ENCODE measurements at places on chromosomes 11 and 22.

DNA sequence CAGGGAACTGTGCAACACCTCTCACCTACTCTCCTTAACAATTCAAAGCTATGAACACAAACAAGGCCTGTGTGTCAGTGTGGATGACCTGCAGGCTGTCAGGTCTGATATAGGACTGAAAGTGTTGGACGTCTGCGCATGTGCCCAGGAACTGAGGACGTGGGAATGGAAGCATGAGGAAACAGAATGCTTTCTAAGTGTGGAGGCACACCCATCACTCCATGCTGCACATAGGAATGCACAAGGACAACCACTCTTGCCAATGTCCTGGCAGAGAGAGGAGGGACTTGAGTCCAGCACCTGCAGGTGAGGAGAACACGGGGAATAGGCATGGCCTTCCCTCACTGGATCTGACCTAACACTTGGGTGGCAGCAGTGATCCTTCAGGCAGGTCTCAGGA is 874.3 kb downstream of the OPCML start:
- no peak for DNase-seq

DNA sequence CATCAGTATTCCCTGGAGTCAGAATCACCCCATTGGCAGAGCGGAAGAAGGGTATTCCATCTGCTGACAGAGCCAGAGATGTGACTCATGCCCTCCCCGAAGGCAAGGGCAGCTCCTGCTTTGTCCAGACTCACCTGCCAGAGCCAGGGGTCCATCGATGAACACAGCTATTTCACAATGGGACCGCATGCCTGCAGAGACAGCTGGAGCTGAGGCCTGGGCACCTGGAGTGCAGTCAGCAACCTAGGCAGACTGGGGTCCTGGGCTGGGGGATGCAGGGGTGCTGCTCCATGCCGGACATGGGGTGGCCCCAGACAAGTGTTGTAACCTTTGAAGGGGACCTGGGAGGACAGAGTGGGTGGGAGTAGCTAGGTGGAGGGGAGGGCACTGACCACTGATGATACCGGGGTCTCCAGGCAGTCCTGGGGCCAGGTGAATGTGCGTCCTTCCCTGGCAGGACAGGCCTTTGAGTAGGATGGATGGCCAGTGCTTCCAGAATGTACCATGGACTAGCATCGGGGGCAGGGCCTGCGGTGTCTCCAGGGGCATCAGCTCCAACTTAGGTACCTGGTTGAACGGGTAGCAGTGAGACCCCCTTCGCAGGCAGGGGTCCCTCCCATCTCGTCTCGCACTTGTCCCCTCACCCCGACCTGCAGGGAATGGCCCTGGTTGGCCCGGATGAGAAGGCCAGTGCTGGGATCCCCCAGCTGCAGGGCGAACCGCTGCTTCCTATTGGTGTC is 1.7 kb downstream of the TRPT1 start:
- DNase-seq: no peak

DNA sequence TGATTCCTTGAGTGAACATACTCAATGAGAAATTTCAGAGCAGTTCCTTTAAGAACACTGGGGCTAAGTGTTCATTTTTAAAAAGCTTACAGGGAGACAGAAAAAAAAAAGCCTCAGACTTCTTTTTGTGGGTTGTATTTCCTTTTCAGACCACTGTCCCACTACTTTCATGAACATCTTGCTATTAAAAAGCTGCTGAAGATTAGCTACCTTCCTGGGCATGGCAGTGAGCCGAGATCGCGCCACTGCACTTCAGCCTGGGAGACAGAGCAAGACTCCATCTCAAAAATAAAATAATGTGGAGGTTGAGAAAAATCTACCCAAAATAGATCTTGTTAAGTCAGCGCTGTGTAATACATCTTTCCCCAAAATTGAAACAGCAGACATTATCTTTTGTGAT is 10.8 kb downstream of the TRAF6 start:
- no peak for DNase-seq

DNA sequence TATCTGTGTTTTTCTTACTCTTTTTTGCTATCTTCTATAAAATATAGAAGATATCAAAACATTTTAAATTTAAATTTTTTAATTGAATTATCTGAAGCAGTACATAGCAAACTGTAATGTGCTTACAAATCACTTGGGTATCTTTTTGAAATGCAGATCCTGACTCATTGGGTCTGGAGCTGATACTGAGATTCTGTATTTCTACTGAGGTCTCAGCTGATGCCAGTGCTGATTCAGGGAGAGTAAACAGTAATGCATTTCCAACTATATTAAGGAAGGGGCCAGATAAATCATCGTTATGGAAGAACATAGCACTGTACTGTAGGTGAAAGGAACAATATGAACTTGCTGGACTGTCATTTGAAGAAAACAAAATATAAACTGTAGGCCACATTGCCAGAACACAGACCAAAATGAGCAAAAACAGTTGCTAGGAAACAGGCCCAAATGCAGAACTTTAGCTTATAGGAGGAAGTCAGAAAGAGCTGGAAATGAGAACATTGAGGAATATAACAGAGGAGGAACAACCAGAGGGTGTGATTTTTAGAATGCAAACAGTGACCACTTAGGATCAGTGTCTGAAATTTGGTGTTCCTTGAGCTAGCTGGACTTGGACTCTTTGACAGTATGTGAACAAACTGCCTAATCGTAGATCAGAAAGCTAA is 3.3 kb downstream of the ARL14EP start:
- DNase-seq: no peak

GRCh38 chr11:118522571-118523072 is 4.7 kb upstream of the TTC36 start:
- DNase-seq: no peak

- no peak for DNase-seq
Measured at GRCh38 chr11:85875505-85875904, 20.3 kb downstream of the CCDC83 start.

GRCh38 chr11:115144914-115145313 is 359.3 kb downstream of the CADM1 start:
- DNase-seq: no peak

GRCh38 chr11:313787-314553 is at the start of gene IFITM1:
TSS of gene IFITM1 (plus strand) at chr11:314040. CDS start at chr11:314171, 131 bp downstream.
- DNase-seq: no peak

DNA sequence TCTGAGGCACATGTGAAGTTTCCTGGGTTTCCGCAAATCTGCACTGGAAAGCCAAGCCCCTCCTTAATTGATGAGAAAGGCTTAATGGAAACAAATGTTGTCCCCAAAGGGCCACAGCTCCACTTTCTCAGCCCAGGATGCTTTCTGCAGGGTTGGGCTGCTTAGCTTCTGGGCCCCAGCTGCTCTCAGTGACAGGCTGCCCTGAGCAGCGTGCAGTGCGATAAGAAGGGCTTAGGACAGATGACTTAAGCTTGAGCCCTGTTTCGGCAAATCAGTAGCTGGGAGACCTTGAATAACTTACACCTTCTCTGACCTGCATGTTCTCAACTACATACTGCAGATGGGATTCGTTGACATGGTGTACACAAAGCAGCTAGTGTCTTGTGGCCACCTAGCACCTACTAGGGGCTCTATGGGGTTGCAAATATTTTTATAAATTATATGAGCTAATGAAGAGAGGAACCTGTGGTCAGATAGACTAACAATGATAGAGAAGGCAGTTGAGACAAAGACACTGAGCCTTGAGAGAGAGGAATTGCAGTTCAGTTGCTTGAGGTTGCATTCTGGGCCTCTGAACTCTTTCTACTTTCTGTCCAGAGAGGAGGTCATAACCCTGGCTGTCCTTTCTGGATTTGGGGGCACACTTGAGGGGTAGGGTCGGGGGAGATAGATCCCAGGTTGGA is 11.5 kb downstream of the STX3 start:
- DNase-seq: no peak

GRCh38 chr11:128424271-128424711 is 163.1 kb downstream of the ETS1 start:
- no peak for DNase-seq

DNA sequence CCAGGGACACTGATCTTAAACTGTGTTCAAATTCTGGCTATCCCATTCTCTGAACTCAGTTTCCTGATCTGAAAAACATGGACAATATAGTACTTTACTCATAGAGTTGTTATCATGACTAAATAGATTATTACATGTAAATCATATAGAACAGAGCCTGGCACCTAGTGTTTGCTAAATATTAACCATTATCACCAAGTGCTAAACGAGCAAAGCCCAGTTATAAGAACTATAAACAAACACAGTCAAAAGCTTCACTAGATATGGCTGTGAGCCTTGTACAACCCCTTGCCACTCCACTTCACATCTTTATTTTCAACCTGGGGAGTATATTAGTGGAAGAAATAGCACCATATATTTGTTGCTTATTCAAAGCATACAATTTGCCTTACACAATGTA is 338.9 kb upstream of the CADM1 start:
- DNase-seq: no peak

DNA sequence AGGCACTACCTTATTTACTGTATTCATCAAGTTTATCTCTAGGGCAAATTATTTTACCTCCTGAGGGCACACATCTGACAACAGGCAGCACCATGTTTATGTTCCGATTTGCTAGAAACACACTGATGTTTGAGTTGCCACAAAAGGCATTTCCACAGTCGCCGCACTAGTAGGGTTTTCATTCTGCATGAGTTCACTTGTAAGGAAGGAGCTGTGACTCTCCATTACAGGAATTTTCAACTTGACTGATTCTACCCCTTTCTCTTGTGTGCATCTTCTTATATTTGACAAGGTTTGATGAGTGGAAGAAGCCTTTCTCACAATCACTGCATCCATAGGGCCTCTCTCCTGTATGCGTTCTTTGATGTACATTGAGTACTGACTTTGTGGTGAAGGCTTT is 455.9 kb upstream of the CNTN5 start:
- no peak for DNase-seq

- DNase-seq: peak; percentile 13
Measured at GRCh38 chr11:111379602-111380136, 594 bp upstream of the POU2AF1 start.

- no peak for DNase-seq
Measured at GRCh38 chr11:132125988-132126871, 755.8 kb downstream of the NTM start.

DNA sequence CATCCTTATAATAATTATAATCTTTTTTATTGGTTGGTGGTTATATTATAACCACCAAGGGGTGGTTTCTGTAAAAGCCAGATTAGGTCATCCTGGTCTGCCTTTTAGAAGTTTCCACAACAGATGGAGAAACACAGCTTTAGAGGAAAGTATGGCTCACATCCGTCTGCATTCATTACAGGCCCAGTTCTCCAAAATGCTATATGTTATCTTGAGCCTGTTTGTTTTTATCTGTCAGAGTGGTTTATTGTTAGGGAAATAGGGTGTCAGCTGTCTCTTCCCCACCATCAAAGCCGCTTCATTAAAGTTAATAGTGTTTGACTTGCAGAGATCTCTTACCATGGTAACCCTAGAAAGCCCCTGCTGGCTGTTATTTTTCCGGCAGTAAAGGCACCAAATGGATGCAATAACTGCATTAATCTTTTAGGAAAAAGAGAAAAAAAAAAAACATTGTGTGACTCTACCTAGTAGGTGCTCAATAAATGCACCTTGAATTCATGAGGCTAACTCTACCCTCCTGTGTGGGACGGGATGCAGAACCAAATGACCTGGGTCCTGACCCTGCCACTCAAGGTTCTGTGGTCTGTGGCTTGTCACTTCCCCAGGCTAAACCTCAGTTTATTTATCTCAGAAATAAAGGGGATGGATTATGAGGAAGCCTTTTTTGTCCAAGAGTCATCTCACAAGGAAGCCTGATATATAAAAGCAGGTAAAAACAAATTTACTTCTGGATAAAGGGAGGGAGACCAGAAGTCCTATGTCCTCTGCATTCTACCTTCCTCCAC is 118.3 kb downstream of the WT1 start:
- no peak for DNase-seq

DNA sequence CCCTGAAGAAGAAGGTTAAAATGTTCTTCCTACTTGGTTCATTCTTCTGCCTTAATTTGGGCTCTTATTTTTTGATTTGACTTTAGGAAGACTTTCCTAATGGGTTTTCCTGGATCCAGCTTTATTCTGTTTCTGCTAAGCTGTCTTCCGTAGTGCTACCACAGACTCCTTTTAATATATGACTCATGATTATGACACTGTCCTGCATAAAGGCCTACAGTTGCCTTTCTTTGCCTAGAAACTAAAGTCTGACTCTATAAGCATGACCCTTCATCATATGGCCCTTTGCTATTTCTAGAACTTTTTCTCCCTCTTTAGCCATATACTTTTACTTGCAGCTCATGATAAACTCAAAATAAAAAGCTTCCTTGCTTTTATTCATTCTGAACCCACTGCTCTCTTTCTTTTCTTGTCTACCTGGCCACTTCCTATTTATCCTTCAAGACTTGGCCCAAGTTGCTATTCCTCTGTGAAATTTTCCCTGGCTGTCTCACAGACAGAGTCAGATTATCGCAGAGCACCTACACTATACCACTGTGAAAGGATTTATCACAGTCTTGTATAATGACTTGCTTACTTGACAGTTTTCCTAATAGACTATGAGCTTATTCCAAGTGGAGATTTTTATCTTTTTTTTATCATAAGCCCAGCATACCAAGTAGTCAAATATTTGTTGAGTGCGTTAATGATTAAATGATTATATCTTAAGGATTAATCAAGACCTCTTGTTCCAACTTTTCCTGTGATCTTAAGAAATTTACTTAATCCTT is 24.7 kb downstream of the TBCEL start:
- no peak for DNase-seq

DNA sequence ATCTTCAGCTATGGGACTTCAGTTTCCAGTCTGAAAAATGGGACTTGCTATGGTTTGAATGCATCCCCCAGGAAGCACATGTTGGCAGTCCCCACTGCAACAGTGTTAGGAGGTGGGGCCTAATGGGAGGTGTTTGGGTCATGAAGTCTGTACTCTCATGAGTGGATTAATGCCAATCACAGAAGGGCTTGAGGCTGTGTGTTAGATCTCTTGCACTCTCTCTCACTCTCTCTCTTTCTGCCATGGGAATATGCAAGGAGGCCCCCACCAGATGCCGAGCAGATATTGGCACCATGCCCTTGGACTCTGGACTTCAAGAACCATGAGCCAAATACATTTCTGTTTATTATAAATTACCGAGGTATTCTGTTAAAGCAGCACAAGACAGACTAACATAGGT is 7.8 kb upstream of the AP1B1 start:
- DNase-seq: no peak

- DNase-seq: no peak
Measured at GRCh38 chr11:79259800-79260199, 181.0 kb downstream of the TENM4 start.

DNA sequence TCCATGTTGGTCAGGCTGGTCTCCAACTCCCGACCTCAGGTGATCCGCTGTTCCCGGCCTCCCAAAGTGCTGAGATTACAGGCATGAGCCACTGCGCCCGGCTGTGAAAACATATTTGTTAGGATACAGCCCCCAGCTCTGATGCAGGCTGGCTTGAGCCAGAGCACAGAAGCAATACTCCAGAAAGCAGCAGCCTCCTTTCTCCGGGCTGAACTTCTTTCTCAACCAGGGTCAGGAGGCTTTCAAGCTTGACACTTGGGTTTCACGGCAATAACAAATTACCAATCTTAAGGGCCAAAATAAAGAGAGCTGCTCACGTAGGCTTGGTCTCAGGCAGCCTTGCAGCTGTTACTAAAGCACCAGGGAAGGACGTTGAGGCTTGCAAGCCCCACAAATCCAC is 10.8 kb upstream of the CECR2 start:
- no peak for DNase-seq

Measured in stimulated activated CD8-positive, alpha-beta memory T cell treated with anti-CD3 and anti-CD28 coated beads, Interleukin-4, amount 100 ng/mL, for 4 hours (primary cell).